ENCODE measurements at places on chromosomes 12 and 14.

DNA sequence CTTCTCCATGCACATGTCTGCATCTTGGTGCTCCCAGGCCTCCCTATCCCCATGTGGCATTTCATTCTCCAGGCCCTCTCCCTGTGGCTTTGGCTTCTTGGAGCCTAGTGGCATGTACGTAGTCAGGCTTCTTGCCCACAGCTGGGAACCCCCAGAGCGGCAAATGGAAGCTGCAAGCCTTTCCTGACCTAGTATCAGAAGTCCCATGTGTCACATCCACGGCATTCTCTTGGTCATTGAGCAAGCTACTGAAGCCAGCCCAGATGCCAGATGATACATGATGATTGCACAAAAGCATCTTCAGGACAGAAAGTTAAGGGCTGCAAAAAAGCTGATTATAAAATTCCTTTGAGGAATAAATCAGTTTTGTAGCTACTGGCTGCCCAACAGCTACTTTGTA, 154.9 kb downstream of the PELI2 start:
- no peak for DNase-seq

DNA sequence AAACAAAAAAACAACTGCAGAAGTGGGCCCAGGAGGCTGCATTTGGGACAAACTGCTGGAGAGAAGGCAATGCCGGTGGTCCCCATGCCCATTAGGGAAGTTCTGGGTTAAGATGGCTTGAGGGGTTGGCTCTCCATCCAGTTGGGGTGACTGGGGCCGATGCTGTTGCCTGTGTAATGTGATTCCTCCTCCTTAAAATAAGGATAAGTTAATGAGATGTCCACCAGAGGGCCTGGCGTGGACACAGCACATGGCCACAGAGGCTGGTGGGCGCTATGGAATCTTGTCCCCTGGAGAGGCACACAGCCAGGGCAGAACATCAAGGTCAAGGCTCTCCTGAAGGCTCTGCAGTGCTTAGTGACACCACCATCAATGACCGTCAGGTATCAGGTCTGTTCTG, 1.0 kb upstream of the TESC start:
- no peak for DNase-seq

GRCh38 chr12:93857991-93858447, 180.8 kb downstream of the CRADD start:
- no peak for DNase-seq

DNA sequence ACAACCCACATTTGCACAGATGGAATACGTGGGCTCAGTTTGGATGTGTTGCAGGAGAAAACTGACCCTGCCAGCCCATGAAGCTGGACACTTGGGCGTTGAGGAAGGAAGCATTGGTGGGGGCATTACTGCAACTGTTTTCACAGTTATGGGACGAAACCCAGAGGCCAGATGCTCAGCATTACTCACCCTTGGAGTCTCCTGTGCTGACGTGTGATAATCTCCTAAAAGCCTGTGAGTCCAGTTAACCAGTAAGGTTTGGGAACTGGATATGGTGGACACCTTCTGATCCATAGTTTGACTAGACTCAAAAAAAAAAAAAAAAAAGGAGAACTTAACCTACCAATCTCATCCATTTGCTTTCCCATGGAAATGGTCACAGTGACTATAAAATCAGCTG, 52.8 kb upstream of the EGLN3 start:
- no peak for DNase-seq

DNA sequence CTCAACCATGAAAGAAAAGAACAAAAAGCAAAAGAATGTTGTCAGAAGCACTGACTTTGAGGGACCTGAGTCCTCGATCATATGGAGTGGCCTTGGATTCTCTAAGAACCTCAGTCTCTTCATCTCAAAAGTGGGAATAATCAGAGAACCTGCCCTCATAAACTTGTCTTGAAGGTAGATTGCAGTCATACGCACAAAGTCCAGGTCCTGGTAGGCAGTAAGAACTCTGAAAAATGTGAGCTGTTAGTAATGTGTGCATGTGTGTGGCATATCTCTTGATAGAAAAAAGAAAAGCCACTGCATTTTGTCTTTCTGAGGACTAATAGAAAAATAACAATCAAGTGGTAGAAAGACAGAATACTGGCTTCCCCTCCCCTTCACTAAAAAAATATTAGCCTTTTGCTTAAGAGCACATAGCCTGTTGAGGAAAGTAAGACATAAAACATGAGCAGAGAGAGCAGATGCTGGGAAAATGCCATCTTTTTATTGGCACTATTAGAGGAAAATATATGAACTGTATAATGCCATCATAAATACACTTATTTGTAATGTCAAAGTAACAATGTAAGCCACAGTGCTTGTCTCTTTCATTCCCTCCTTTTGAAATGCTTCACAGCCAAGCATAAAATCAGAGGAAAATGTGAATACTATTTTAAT, 205.1 kb upstream of the TBX3 start:
- no peak for DNase-seq

GRCh38 chr14:63174760-63175191, 29.5 kb upstream of the RHOJ start:
- DNase-seq: peak; percentile 58

GRCh38 chr14:87285506-87285905, 707.5 kb downstream of the GALC start:
- no peak for DNase-seq

DNA sequence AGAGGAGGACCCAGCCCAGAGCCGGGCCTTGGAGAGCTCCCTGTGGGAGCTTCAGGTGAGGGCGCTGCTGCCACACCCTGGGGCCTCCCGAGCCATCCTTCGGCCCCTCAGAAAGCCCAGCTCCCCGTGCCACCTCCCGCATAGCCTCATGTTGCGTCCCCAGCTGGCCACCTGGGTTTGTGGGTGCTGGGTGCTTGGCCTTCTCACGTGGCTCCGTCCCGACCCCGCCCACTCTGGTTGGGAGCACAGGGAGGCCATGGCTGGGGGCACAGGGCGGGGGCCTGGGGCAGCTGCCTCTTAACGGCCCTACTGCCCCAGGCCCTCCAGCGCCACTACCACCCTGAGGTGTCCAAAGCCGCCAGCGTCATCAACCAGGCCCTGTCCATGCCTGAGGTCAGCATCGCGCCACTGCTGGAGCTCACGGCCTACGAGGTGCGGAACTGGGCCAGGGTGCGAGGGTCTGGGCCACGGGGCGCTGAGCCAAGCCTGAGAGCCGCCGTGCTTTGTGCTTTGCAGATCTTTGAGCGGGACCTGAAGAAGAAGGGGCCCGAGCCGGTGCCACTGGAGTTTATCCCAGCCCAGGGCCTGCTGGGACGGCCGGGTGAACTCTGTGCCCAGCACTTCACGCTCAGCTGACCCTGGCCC, 7.6 kb downstream of the NOC4L start:
- no peak for DNase-seq

DNA sequence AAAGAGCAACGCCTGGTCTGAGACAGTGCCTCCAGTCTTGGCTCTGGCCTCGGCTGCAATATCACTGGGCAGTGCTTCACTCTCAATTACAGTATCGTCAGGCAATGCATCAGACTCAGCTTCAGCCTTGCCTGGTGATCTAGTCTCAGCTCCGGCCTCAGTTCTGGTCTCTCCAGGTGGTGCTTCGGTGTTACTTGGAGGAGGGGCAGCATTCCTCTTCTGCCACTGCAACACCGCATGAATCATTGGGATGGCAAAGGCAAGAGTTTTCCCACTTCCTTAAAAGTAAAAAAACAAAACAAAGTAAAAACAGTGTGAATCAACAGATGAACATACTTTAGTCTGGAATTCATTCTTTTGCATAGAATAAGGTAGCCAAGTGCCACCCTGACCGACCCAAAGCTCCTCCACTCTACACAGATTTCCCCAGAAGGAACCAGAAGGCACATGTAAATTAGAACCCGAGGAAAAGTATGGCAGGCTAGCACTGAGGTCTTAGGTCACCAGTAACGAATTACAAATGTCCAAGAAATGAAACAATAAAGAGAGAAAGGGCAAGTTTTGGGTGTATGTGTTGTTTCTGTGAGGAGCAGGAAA, 18.6 kb downstream of the DDX24 start:
- DNase-seq: no peak

DNA sequence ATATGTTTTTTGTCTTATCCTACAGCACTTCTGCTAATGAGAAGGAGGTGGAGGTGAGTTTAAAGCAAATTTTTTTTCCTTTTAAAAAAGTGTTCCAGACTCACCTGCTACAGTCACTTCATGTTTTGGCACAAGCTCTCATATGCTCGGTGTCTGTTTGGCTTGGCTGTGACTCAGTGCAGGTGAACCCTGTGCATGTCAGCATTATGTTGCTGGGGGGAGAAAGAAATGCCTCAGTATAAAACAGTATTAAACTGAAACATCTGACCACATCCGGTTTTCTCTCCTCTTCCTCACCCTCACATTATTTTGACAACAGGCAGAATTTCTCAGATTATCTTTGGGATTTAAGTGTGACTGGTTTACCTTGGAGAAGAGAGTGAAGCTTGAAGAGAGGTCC, 105.2 kb downstream of the DNAI7 start:
- DNase-seq: peak; percentile 16

GRCh38 chr12:101594700-101595099, at the start of gene MYBPC1:
TSS of gene MYBPC1 (plus strand) at chr12:101594971. CDS start at chr12:101595071, 100 bp downstream.
- no peak for DNase-seq

DNA sequence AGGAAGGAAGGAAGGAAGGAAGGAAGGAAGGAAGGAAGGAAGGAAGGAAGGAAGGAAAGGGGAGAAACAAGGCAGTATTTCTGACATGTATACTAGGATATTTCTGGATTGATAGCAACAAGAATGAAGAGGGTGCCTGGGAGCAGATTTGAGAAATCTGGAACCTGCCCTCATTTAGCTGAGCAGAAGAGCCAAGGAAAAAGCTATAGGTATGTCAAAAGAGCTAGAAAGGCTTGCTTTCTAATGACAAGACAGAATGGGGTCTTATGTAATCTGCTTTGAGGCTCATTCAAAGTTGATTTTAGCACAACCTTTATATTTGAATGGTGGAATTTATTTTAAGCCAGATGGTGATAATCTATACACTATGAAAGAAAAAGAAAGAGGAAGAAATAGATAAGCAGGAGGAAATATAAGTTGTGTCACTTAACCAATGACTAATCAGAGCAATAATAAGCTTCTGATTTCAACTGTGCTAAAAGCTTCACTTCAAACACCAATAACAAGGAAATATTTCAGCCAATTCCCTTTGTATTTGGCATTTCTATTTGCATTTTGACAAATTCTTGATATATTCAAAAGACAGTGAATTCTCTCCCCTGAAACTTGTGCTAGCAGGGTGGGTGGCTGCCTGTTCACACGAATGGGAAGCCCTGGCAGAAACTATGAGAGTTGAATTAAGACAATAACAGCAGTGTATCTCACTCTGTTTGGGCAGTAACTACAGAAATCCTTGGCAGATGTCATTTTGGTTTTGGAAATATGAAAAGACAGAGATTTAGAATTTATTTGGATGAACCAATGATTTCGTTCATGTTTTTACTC, 76.3 kb upstream of the FLRT2 start:
- no peak for DNase-seq

GRCh38 chr12:24197532-24197931, 248.1 kb upstream of the SOX5 start:
- DNase-seq: no peak

DNA sequence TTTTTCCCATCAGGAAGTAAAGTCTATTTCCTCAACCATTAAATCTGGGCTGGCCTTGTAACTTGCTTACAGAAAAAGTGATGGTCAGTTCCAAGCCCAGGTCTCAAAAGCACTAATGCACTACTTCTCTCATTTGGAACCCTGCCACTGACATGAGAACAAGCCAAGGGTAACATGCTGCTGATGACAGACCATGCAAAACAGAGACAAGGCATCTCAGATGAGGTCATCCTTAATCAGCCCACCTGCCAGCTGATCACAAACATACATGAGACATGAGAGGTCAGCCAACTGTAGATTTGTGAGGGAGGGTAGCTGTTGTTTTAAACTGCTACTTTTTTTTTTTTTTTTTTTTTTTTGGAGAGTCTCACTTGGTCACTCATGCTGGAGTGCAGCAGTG, 16.2 kb downstream of the TWF1 start:
- DNase-seq: no peak

- no peak for DNase-seq
Measured at GRCh38 chr12:70436836-70437235, 70.7 kb downstream of the KCNMB4 start.

- no peak for DNase-seq
Measured at GRCh38 chr12:96050139-96050538, 14.8 kb upstream of the LTA4H start.

DNA sequence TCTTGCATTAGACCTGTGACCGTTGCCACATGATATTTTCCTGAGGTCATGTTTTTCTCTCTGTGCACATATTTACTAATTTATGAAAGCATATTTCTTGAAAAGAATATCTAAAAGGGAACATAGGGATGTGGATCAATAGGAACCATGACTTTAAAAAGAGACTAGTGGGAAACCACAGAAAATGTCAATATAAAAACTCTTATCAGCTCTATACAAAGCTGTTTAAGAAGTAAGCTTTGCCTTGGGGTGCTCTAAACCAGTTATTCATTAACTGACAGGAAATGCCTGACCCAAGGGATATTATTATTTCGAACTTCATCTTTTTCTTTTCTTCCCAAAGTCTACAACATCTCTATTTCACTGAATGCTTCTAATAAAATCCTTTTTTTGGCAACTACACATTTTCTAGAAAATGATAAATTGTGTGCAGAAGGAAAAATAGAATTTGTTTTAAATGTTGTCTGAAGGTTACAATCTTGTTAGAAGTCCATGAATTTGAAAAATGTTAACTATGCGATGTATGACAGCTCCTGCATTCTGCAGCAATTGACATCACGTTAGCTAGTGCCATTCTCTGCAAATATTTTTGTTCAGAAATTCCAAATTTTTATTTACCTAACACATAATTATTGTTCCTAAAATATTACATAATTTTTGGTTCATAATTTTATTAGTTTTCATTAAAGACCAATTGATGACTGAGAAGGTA, 345.0 kb downstream of the SLC16A7 start:
- DNase-seq: no peak

GRCh38 chr12:27296674-27297073, 36.0 kb upstream of the BMAL2 start:
- DNase-seq: no peak

DNA sequence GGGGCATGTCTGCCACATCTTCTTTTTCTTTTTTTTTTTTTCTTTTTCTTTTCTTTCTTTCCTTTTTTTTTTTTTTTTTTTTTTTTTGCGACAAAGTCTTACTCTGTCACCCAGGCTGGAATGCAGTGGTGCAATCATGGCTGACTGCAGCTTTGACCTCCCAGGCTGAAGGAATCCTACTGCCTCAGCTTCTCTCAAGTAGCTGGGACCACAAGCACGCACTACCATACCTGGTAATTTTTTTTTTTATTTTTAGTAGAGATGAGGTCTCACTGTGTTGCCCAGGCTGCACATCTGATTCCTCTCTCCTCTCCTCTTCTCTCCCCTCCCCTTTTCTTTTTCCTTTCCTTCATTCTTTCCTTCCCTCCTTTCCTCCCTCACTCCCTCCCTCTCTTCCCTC, 18.5 kb downstream of the SLC15A5 start:
- DNase-seq: no peak
